Muscle of arm (tissue), 14 donors: ENCODE measurements at places on chromosomes 1 and 21. TPM values are rescaled to one million over a fixed set of nuclear protein-coding genes. Genes with fewer than 3 reads are reported as not detected.

Gene SRGAP2B
- 34.2 TPM for polyA plus RNA-seq

Gene ALX3
- not detected for polyA plus RNA-seq

Gene C21orf91
- 19.2 TPM for polyA plus RNA-seq

GRCh38 chr1:178536844-178537371 is 24.0 kb downstream of the TEX35 start:
- peak; percentile 66 for DNase-seq

DNA sequence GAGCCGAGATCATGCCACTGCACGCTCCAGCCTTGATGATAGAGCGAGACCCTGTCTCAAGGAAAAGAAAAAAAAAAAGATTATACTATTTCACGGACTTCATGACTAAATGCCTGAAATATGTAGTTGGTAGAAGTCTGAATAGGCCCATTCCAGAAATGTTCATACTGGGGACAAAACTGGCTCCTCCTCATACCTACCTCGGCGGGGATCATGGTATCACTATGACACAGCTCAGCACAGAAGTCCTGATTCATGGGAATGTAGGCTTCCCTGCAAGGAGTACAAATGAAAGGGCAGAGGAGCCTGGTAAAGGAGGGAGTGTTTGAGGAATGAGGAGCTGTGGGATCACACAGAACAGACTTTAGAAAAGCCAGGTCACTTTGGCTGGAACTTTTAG is 5.0 kb downstream of the SPATA46 start:
- no peak for DNase-seq

Gene PTPN22
- 0.27 TPM for polyA plus RNA-seq

- no peak for DNase-seq
These were observed 45.1 kb upstream of the SCCPDH start for GRCh38 chr1:246678816-246679793.

Gene BCAR3
- polyA plus RNA-seq: 17.7 TPM

DNA sequence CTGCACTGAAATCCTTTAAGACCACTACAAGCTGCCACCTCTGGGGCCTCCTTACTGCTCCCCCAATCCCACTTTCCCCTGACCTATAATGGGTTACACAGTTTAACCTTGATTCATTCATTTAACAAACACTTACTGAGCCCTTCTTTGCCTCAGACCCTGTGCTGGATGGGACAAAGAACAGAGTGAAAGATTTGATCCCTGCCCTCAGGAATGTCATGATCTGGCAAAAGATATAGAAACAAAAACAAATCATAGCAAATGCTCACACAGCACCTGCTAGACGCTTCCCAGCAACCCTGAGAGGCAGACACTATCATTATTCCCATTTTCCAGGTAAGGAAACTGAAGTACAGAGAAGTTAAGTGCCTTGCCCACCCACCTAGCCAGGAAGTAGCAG is 7.0 kb upstream of the AUNIP start:
- DNase-seq: no peak

- no peak for DNase-seq
These were observed 229.6 kb upstream of the ESRRG start for GRCh38 chr1:216952864-216953263.

- DNase-seq: no peak
These were observed 21.8 kb upstream of the LRRC53 start for GRCh38 chr1:74534241-74534640.

Gene TCHHL1
- polyA plus RNA-seq: not detected

GRCh38 chr1:31757204-31757679 is 6.9 kb downstream of the ADGRB2 start:
- DNase-seq: no peak

GRCh38 chr1:77281491-77282186 is at the start of gene AK5:
Gene AK5 (plus strand): TSS chr1:77282019. CDS start chr1:77282314, 295 bp downstream.
- DNase-seq: peak; percentile 35

Gene LINGO4
- polyA plus RNA-seq: 0.48 TPM

GRCh38 chr21:17560377-17561025 is 47.7 kb downstream of the CXADR start:
- DNase-seq: no peak

- peak; percentile 4 for DNase-seq
These were observed at the start of gene S100A8 for GRCh38 chr1:153390938-153391710. Gene S100A8 (minus strand): TSS chr1:153391073. CDS start chr1:153390535, 538 bp downstream.

Gene RAB7B
- 11.2 TPM for polyA plus RNA-seq

- no peak for DNase-seq
These were observed 1.1 kb downstream of the ZNF672 start for GRCh38 chr1:248839168-248839555.

Gene OR2L8
- not detected for polyA plus RNA-seq

Gene CADM3
- polyA plus RNA-seq: 0.33 TPM

DNA sequence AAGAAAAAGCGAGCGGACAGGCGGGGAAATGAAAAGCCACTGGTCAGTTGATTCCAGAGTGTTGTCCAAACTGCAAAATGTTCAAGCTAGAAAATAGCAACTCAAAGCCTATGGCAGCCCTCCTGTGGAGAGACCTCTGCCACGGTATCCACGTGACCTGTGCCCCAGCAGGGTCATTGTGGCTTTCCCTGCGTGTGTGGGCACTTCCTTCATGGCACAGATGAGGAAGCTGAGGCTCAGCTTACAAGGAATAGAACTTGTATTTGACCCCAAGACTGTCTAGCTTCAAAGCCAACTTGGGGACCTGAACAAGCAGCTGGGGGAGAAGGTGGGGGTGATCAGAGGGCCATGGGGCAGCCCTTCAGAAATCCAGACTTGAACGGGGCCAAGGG is 15.6 kb upstream of the PLEKHG5 start:
- no peak for DNase-seq

DNA sequence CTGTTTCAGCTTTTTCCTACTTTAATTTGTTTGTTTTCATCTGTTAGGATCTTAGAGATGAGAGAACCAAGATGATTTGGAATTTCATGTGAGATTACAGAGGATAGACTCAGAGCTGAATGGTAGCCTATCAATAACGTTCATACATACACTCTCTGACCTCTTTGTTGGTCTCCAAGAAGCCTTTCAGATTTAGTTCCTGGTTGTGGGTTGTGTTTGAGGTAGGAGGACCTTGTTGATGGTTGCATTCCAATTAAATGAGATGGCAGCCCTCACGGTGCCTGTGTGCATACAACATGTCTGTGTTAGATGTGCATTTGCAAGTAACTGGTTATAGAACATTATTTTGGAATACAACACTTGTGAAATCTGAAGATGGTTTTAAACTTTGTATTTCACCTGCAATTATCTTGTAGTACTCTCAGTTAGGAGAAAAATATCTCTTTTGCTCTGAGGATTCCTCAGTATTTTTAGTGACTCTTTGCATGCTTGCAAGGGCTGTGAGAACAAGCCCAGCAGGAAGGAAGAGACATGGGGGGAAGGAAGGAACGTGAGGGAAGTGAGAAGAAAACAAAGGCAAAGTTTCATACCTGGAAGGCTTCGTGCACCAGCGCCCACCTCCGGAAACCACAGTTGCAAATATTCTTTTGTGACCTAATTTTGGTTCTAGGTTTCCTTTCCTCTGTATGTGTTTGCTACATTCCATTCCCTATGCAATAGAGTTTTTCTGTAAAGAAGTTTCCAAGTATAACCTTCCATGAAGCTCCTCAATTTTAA is 291.8 kb downstream of the DISC1 start:
- no peak for DNase-seq

Gene FMOD
- polyA plus RNA-seq: 225 TPM

Gene RIT1
- 23.7 TPM for polyA plus RNA-seq

GRCh38 chr1:26404641-26405040 is 6.0 kb upstream of the LIN28A start:
- DNase-seq: no peak

Gene TCHH
- 0.04 TPM for polyA plus RNA-seq

DNA sequence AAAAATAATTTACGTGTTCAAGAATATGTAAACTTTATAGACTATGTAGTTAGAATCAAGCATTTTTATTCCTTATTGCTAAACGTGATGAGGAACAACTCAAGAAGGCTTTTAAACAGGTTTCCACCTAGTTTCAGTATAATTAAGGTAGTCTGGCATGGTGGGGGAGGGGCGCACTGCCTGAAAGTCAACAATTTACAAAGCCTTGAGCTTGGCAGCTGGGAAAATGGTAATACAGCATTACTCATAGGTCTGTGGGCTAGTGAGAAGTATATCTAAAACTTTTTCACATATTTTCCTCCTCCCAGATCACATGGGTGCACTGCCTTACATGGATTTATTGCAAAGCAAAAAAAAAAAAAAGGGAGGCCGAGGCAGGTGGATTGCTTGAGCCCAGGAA is 75.2 kb downstream of the EVI5 start:
- no peak for DNase-seq

- DNase-seq: no peak
These were observed 46.1 kb upstream of the ABCG1 start for GRCh38 chr21:42172596-42173483.

- peak; percentile 50 for DNase-seq
These were observed 509 bp downstream of the GDAP2 start for GRCh38 chr1:117928881-117929342.

GRCh38 chr1:31701091-31701736 is 2.6 kb downstream of the COL16A1 start:
- DNase-seq: peak; percentile 92

DNA sequence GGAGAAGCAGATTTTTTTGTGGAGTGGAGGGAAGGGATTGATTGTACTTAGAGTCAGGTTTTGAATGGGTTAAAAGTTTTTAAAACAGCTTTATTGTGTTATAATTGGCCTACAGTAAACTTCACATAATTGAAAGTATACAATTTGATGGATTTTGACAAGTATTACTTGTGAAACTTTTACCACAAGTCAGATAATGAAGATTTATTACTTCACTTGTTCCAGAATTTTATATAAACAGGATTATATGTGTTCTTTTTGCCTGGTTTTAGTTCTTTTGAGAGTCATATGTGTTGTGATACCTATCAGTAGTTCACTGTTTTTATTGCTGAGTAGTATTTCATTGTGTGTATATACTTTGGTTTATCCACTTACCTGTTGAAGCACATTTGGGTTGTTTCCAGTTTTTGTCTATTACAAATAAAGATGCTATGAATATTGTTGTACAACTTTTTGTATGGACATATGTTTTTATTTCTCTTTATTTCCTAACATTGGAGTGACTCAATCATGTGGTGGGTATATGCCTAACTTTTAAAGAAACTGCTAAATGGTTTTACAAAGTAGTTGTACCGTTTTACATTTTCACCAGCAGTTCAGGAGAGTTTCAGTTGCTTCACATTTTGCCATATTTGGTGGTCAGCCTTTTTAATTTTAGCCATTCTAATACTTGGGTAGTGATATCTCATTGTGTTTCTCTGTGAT is 71.0 kb downstream of the DYRK1A start:
- DNase-seq: no peak
